Activated CD4-positive, alpha-beta T cell treated with anti-CD3 and anti-CD28 coated beads for 4 hours (primary cell): ENCODE measurements at places on chromosomes 3 and 15.

DNA sequence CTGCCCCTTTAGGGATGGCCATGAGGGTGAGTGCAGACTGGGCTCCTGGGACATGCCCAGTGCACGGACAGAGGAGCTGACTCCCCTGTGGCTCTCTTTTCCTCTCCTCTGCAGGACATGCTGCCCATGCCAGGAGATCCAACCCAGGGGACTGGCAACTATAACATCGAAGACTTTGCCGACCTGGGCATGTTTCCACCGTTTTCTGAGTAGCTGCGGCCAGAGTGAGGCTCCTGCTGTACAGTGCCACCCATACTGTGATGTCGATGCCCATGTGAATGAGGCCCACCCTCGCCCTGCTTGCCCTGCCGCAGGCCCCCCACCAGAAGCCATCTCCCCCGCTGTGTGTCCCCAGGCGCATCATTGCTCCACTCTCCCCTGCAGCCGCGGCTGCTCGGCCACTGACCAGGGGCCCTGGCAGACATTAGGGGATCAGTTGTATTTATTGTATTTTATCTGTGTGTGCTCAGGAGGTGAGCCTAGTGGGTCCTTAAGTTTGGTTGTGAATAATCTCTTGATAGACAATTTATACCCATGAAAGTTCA is 101.6 kb upstream of the ABHD17C start:
- no peak for DNase-seq

DNA sequence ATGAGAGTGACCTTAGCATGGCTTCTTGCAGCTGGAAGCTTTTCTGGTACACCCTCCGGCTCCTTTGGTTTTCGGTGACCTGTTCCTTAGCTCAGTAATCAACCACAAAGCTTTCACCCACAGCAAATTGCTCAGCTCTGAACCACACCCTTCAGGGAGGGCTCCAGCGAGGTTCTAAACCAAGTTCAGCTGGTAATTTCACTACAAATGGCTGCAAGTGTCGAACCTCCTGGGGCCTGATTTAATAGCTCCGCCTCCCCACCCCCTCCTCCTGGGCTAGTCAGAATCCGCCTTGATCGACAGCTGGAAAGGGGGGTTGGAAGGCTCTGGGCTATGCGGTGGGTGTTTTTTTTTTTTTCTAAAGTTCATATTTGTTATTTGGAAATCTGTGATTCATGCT is 150.9 kb upstream of the MCTP2 start:
- DNase-seq = no peak

GRCh38 chr3:158384019-158384418 is 187.0 kb upstream of the MLF1 start:
- no peak for DNase-seq

GRCh38 chr3:35078780-35079179 is 560.5 kb upstream of the ARPP21 start:
- no peak for DNase-seq

- no peak for DNase-seq
Measured at GRCh38 chr3:106182950-106183511, 314.2 kb upstream of the CBLB start.

- DNase-seq = no peak
Measured at GRCh38 chr3:151319628-151320027, 3.0 kb upstream of the GPR87 start.

DNA sequence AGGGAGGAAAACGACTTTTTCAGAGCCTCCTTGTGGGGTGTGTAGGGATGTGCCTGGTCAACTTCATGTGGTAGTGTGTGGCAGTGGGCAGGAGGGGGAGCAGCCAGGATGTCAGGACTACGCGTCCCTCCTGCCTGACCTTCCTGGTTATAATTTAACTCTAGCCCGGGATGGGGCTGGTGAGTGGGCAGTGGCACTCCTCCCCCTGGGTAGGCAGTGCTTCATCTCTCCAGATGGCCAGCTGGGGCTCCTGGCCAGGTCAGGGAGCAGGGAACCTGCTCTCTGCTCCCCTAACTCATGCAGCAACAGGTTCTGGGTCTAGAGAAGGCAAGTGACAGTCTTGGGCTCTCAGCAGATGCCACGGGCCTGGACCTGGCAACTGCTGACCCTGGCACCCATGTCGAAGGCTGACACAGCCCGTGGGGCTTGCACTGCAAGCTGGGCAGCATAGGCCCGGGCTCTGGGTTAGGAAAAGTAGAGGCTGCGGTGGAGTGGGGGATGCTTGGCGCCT is 2.6 kb downstream of the ITIH4 start:
- no peak for DNase-seq

- DNase-seq = no peak
Measured at GRCh38 chr3:70358978-70359580, 46.6 kb upstream of the MDFIC2 start.

- DNase-seq = no peak
Measured at GRCh38 chr3:46925585-46925934, 48.0 kb downstream of the PTH1R start.

DNA sequence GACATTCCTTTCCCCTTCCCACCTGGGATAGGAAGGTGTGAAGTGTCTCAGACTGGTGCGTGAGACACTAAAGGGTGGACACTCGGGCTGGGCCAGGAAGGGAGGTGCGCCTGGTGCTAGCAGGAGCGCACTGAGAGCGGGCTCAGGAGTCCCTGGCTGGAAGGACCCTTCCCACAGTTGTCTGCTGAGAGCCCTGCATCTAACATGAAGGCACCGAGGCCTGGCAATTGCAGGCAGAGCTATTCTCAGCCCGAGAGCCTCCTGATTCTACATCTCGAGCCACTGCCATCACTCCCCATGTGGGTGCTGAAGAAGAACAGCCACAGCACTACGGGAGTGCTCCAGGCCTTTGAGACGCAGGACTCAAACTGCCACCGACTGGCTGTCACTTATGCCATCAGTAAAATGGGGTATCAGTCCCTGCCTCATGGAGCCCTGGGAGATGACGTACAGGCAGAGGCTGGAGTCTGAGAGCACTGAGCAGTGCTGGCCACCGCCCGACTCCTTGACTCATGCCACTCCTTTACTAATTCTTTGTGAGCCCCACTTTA is 159.4 kb downstream of the KLF13 start:
- DNase-seq = no peak

DNA sequence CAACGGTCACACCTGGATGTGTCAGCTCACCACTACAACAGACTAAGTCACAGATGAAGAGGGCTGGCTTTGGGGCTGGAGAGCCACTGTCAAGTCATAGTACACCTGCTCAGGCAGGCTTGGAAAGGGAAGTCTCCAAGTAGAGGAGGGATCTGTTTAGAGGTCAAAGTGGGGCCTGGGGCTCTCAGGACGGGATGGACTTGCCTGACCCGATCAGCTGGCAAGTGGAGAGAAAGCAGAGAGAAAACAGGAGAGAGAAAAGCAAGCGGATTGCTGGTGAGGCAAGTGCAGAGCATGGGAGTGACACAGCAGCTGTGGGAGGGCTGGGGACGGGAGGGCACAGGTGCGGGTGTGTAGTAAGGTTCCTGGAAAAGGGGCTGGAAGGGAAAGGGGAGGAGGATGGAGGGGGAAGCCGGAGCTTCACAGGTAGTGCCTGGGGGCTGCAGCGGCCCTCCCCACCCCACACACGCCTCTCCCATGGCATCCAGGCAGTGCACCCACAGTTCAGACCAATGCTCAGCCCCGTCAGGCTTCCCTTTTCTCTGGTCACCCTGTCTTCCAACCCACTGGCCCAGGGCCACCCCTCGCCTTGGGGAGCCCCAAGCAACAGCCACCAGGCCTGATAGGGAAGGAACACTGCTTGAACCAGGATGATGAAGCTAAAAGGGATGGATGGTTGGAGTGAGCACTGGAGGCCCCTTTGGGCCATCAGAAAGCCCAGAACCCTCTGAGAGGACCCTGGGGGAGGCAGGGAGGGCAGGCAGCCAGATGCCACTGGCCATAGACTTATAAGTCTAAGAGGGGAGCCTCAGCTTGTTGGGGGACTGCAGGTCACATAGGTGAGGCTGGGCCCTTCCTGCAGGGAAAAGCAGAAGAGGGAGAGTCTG is 8.5 kb downstream of the RPS17 start:
- DNase-seq = no peak

DNA sequence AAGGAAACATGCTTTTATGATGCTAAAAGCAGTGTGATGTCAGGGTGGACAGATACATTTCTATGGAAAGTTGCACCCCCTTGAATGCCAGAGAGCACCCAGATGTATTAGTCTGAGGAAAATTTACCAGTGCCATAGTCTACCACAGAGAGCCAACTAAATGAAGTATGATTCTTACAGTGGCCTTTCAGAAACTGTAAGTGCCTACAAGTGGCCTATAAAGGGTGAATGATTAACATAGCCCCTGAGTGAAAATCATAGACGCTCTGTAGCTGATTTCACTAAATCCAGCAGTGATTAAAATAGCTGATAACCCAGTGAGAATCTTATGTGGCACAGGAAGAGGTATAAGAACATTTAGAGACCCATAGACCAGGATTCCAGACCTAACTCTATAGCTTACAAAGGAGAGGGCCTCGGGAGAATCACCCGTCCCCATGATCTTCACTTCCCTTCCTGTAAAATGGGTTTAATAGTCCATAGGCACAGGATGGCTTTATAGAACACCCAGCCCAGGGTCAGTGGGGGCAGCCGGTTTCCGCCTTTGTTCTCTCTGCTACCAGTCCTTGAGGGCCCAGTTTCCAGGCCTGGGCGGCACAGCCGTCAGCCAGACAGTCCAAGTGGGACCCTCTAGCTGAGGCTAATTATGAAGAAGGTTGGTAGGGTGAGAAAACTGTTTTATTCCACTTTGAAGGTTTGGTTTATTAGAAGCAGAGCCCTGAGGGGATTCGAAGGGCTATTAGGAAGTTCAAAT is 35.5 kb upstream of the CACNA2D3 start:
- DNase-seq = no peak

DNA sequence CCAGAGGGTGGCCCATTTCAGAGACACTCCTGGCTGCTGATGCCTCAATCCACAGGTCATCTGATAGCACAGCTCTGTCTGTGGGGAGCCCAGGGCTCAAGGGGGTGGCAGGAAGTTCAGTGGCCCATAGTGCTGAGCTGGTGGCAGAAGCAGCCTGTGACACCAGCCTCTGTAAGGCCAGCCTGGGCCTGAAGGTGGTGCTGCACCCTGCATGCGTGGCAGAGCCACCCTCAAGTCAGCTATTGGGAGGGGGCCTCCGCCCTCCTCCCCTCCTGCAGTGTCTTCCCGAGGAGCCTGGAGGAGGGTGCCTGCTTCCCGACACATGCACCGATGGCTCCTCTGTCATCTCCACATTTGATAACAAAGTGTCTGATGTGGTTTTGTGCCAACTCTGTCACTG is 3.0 kb downstream of the PLA1A start:
- no peak for DNase-seq

DNA sequence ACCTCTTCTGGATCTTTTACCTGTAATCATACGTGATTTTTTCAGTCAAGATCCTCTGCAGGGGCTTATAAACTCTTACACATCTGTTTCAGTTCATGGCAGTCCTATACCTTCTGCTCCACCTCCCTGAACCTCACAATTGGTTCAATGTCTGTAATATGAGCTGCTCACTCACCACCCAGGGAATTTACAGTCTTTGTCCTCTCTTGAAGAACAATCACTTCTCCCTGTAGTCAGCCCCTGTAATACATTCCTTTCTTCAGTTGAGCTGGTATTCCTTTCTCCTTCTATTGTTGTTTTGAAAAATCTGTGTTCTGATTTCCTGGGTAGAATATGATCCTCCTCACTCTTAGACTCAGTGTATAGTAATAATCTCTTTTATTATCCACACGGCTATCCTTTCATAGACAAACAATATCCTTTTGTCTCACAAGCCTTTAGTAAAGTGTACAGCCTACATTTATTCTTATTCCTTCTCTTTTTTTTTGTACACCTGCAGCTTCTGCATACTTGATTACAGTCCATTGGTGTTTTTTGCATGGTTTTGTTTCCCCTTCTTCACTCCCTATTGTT is 101.8 kb downstream of the NECTIN3 start:
- no peak for DNase-seq

DNA sequence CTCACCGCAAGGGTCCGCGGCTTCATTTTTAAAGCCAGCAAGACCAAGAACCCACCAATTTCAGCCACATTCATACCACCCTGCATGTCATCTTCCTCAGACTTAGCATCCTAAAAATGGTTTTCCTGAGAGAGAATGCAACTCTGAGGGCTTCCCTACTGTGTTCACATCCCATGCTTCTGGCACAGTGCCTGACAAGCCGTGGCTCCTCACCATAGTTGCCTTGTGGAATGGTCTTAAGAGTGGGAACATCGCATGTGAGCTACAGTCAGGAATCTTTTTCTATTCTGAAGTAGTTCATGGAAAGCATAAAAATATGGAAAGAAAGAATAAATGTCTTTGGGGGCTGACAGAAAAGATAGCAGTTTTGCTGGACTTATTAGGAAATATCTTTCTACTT is 120.3 kb downstream of the RAP2B start:
- no peak for DNase-seq

GRCh38 chr3:632571-633170 is 436.1 kb downstream of the CHL1 start:
- DNase-seq = no peak

- peak; percentile 48 for DNase-seq
Measured at GRCh38 chr3:45677033-45677446, 12.2 kb upstream of the SACM1L start.

DNA sequence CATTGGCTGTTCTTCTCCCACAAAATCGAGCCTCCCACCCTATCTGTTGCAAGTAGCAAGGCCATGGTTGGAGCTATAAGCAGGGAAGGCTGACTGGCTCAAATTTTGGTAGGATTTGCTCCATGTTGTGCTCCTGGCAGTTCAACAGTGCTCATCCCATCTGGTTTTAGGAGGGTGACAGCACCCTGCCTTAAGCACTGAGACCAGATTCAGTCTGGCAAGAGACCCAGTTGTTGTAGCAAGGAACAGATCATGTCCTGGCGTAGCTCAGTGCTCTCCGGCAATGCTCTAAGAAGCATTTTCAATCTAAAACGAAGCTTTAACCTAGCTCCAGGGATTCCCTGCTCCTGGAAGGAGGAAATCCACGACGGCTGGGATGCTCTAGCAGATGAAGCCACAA is 91.2 kb downstream of the RGMA start:
- no peak for DNase-seq

DNA sequence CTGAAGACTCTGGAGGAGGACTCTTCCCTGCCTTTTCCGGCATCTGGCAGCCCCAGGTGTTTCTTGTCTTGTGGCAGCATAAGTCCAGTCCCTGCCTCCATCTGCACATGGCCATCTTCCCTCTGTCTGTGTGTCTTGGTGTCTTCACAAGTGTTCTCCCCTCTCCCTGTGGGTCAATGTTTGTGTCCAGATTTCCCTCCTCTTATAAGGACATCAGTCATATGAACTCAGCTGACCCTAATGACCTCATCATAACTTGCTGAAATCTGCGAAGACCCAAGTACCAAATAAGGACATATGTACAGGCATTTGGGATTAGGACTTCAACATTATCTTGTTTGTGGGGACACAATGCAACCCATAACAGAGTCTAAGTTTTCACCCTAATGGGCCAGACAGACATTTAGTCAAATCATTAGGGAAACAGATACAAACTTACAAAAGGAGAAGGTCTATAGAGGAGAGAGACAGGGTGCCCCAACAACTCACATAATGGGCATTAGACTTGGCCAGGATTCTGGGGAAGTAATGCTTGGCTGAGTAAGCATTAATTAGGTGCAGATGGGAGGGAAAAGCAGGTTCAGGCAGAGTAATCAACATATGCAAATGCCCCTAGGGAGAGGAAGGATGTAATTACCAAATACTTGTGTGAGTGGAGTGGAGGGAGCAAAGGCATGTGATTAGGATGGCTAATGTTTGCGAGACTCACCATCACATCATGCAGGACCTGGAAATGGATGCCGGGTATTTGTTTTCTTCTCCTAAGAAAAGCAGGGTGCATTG is 372.8 kb upstream of the TBL1XR1 start:
- DNase-seq = no peak
